ENCODE measurements at places on chromosomes 16 and 17.

GRCh38 chr17:13134076-13134475 is 116.2 kb upstream of the ELAC2 start:
- no peak for DNase-seq

- DNase-seq, result no peak
Measured at GRCh38 chr17:48542698-48543106, 2.2 kb downstream of the HOXB2 start.

DNA sequence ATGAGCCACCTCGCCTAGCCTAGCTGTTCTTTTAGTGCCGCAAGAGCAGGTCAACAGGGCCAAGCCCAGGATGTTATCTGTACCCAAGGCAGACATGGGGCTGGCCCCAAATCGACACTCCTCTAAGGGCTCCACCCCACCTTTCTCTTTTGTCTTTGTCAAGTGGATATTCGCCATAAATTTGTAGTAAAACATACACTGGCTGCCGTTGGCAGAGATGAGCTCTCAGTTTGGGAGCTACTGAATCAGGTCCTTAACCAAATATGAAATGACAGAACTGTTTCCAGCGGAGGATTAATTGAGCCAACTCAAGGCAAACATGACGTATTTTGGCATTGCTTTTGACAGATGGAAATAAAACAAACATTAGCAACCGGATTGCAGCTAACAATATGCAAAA is 556.9 kb upstream of the CDH5 start:
- DNase-seq, result no peak

DNA sequence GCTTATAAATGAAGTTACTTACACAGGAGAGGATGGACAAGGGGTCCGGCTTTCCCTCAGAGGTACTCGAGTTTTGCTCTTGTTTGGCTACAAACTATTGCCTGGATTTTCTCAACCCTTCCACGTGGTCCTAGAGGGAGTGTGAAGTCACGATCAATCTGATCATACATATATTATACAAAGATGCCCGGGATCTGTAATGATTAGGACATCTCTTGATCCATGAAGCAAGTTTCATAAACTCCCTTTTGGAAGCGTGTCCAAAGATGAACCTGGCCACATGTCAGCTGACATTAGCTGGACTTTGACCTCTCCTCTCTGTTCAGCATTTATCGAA is 2.3 kb upstream of the CDH11 start:
- no peak for DNase-seq

DNA sequence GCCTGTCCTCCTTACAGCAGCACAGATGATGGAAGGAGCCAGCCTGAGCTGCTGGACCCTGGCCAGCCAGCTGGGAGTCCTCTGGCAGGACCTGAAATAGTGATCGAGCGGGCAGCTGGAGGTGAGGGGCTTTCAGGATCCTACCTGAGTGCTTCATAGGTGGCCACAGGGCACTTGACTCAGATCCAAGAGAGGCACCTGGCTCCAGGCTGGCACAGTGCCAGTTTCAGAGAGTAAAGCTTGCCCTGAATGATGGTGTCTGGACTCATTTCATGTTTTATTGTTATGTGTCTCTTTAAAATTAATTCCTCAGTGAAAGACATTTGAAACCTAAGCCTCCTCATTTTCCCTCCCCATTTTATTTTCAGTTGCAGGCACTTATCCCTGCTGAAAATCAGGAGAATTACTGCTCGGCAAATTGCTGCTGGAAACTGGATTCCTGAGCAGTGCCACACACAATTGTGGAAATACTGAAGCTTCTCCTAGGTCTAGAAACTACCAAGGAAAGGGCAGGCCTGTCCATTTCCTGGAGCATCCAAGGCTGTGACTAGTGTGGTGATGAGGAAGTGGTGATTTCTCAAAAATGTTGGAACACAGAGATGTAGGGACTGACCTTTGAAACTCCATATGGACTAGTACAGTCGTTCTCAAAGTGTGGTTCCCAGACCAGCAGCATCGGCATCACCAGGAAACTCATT is 16.1 kb upstream of the ADAMTS18 start:
- DNase-seq, result no peak

DNA sequence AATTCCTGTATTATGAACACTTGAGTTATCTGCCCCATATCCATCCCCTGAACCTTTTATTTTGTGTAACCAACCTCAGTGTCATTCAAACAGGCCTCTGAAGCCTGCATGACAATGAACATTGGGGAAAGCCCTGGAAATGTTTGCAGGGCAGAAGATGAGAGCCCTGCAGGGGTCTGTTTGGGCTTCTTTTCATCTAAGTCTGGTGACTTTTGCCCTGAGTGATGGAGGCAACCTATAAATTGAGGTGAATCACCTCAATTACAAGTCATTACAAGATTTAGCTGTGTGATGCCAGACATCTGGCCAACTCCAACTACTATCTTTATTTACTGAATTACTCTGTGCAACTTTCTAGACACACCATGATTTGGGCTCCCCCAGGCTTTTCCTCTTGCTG is 189.2 kb downstream of the MAF start:
- DNase-seq, result no peak

DNA sequence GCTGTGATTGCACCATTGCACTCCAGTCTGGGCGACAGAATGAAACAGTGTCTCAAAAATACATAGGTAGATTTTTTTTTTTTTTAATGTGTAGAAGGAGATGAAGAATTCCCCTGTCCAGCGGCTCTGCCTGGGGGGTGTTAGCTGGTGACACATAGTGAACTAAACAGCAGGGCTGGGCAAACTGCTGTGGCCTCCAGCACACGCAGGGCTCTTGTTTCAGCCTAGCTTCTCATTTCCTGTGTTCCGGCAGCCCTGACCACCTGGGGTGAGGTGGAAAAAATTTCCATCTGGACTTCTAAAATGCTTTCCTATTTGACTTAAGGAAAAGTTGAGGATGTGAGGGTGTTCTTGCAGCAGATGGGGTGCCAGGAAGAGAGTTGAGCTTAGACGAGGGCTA is 33.3 kb upstream of the RGS9 start:
- DNase-seq, result no peak

DNA sequence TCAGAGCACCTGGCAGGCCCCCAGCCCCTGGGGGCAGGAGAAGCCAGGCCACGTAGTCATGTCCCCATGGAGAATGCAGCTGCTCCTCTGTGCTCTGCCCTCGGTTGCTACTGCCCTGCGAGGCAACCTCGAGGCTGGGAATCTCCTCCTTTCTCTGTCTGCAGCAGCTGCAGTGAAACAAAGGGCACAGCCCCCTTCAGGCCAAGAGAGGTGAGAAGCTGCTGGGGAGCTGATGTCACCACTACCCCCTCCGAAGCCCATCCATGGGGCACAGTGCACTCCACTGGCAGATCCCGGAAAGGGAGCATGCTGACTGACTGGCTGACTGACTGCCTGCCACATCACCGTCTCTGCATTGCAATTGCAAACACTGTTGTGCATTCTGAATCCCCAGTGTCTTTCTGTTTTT is 103.7 kb downstream of the GRIN2A start:
- no peak for DNase-seq

- peak; percentile 48 for DNase-seq
Measured at GRCh38 chr17:63675607-63676546, 24.0 kb downstream of the LIMD2 start.

GRCh38 chr17:55931446-55931845 is 180.6 kb downstream of the PCTP start:
- DNase-seq, result no peak

DNA sequence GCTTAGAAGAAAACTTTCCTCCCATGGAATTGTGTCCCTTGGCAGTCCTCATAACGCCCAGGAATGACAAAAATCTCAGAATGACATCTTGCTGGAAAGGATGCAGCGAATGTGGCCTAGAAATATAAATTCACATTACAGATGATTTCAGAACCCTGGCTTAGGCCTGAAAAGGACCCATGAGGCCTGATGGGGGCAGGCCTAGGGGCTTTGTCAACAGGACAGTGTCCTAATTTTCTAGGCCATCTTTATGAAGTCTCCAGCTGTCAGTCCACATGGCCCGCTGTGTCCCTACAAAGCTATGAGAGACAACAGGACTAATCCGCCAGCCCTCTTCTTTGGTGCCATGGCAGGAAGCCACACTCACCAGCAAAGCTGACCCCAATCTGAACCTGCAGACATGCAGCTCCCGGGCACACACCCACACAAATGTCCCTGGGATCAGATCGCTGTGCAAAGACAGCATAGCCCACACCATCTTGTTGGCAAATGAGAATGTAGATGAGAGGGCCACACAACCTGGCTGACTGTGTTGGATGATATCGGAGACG is 40.4 kb upstream of the DNAH17 start:
- no peak for DNase-seq

GRCh38 chr17:72407336-72407909 is 286.6 kb downstream of the SOX9 start:
- peak; percentile 94 for DNase-seq

GRCh38 chr17:32689348-32689747 is 187.6 kb downstream of the MYO1D start:
- DNase-seq, result no peak

DNA sequence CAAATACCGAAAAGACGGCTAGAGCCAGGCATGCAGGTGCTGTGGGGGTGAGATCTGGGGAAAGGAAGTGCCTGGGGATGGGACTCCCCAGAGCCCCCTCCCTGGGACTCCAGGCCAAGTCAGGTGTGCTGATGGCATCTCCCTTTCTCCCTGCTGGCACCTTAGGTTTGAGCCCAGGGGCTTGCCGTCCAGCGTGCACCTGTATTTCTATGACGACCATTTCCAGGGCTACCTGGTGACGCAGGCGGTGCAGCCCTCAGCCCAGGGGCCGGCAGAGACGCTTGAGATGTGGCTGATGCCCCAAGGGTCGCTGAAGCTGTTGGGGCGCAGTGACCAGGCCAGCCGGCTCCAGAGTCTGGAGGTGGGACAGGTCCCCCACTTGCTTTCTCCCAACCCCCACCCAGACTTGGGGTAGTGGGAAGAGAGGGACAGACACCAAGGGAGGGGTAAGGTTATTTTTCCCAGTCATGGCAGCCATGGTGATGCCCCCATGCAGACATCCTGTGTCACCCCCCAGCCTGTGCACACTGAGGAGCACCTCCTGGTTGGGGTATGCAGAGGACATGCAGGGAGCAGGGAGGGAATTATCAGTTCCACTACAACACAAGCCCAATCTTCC is 11.1 kb downstream of the XYLT2 start:
- no peak for DNase-seq

GRCh38 chr17:40153603-40154236 is 13.4 kb downstream of the CASC3 start:
- no peak for DNase-seq

DNA sequence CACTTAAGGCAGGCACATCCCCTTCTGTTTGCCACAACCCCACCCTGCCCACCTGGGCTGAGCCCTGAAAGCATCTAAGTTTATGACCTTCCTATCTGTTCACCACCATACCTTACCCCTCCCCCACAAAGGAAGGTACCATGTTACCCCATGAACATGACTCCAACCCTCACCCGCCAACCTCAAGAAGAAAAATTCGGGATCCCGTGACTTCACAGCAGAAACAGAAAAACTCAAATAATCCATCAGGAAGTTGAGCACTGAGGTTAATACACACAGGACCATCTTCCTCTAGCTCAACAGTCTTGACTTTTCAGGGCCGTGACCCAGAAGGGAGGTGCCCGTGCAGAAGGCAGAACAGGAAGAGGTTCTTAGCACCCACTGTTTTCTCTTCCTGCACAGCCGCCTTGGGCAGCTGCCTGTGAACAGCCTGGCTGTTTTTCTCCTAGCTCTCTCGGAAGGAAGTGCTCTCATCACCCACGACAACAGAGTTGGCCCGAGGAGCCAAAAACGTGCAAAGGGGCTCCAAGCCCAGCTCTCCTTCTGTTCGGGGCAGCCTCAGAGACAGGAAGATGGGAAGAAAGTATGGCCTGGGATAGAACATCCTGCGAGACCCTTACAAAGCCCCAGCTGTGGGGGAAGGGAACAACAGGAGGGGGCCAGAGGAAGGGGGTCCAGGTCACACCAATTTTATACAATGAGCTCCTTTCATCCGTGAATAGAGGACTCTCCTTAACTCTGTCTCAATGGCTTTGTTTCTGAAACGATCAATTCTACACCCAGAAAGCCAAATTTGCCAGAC is 101.1 kb downstream of the XYLT1 start:
- DNase-seq, result no peak

DNA sequence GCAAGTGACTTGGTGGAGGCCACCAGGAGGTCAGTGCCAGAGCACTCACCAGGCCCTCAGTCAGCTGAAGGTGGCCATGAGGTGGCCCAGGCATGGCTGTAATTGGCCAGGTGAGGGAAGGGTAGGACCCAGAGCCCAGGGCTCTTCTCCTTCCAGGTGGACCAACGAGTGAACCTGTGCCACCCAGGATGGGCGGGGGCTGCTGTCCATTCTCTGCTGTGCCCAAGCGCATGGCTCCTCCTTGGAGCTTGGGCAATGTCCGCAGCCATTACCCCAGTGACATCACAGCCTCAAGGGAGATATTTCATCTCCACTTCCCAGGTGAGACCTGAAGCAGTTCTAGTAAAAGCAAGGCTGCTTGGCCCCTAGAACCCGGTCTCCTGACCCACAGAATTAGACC is 303.0 kb upstream of the FOXF1 start:
- no peak for DNase-seq

DNA sequence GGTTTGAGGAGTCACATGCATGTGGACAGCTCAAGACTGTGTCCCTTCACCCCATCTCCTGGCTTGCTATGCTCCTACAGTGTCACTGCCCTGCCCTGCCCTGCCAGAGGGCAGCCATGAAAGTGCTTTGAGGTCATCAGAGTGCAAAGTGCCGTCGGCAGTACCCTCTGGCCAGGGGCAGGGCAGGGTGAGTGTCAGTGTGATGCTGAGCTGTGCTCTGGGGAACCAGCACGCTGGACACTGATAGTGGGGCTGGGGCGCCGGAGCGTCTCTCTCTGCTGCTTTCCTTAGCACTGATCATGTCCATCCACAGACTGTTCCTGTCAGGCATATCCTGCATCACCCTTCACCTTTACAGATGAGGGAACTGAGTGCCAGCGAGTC is 1.6 kb upstream of the SPATA32 start:
- no peak for DNase-seq

- peak; percentile 29 for DNase-seq
Measured at GRCh38 chr17:74987909-74988711, 678 bp downstream of the CDR2L start.

DNA sequence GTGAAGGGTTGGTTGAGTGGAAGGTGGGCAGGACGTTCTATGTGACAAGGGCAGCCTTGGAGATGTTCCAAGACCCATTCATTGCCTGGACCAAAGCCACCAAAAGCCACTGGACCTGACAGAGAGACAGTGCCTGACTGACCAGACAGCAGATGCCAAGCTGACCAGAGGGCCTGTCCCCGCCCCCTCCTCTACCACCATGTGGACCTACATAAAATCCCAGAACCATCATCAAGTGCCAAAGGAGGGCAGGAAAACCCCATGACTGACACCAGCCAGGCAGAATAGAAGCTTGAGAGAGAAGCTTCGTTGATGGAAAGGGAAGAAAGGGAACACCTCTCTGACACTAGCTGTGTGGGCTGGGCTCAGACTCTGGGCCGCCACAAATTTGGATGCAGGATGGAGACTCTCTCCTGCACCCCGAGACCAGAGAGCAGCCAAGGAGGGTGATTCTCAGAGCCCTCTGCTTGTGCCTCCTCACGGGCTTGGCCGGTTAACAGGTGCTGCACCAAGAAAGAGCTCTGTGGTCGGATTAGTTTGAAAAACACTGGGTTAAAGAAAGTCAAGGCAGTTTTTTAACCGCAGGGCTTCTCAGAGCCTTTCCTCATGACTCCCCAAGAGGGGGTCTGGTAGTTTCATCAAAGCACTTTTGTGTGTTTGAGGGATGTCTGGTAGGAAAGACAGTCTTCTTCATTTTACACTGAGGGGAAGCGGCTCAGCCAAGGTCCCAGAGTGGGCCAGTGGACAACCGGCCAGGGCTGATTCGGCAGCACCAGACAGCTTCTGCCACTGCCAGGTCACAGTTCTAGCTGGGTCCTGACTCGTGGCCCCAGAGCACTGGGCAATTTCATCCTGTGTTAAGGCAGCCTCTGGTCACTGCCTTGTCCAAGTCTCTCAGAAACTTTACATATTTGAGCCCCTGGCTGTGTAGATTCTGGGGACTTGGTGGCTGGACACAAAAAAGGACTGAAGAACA is 1.7 kb downstream of the TNFRSF13B start:
- no peak for DNase-seq

All from AG04450 (cell line).